SK-N-SH treated with all-trans-retinoic acid at 6 μM for 48 hours (cell line): ENCODE measurements at places on chromosomes 12 and 14.

DNA sequence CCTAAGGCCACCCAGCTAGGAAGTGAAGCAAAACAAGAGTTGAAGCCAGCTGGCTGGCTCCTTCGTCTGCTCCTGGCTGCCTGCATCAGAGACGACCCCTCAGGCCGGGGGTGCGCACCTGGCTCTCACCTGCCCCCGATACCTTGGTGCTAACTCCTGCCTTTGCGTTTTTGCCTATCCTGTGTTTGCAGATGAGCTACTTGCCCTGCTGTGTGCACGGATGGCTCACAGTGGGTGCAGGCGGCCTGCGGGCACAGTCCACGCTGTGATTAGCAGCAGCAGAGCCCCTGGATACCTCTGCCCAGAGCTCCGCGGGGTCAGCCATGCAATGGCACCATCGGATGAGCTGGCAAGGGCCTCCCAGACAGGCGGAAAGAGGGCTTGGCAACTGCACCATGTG, 31.2 kb upstream of the FZD10 start:
- no peak for ATAC-seq

- ATAC-seq = peak; percentile 86
Measured at GRCh38 chr12:32126720-32127119, 20.1 kb downstream of the BICD1 start.

- no peak for ATAC-seq
Measured at GRCh38 chr14:33810308-33810707, 140.6 kb downstream of the EGLN3 start.

DNA sequence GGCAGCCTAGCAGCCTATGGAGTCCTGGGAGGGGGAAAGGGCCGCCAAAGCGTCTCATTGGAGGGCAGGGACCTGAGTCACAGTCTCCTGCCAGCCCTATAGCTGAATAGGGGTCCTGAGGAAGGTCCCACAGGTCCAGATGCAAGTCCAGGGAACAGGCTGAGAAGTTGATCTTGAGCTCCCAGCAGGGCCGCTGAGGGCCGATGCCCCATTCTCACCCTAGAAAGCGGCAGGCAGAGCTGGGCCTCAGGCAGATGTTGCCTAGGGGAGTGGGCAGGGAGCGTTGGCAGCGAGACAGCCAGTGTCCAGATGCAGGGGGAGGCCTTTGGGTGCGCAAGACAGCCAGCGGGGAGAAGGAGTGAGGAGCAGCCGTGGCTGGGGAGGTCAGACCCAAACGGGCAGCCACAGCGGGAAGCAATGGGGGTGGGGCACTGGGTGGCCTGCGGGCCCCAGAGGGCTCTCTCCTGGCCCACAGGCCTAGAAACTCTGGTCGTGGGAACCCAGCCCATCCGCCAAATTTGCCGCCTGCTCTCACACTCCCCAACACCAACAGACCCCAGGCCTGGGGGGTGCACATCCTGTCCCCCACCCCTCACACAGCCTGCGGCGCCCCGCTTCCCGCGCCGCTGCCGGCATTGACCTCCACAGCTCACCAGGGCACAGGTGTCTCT, 1.1 kb downstream of the HDAC7 start:
- ATAC-seq = peak; percentile 4; the same call in 1 of the 3 replicates

DNA sequence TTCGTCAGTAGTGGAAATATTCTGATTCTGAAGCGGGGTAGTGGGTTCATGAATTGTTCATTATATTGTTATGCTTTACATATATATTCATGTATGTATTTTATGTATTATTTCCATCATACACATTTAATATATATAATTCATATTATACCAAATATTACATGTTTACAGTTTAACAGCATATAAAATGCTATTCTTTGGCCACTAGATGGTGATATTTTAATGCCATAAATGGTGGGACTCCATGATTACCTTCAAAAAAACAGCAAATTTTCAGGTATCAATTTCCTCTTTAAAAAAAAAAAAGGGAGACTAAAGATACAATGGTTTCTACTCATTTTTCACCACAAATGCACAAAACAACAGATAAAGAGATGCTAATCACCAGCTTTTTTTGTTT, 41.0 kb downstream of the BDKRB1 start:
- ATAC-seq = peak; percentile 75; the same call in 2 of the 3 replicates

DNA sequence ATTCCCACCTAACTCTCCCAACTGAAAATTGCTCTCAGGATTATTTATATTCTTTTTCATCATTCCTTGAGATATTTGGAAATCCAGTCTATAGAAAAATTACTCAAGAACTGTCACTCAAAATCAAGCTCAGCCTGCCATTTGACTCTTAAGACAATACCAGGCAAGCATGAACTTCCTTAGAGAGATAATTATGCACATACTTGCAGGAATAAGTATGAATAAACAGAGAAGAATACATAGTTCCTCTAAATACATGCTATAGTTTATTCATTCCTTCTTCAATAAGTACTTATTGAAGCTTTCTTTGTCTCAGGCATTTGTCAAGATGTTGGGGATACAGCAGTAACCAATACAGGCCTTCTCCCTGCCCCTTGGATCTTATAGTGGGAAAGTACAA, 154.1 kb downstream of the SRGAP1 start:
- ATAC-seq = no peak

DNA sequence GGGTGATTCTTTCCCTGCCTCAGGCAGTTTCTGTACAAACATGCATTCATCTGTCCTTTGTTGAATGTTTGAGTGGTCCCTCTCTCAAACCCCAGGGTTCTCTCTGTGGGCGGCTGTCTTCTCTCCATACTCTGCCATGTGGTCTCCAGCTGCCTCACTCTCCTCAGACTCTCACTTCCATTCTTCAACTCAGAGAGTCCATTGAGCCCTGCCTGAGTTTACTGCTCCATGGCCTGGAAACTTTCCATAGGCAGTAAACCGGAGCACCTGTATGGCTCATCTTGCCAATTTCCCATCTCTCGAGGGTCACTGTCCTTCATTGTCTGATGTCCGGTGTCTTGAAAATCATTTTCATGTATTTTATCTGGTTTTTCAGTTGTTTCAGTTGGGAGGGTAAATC, 11.3 kb downstream of the C14orf132 start:
- no peak for ATAC-seq

DNA sequence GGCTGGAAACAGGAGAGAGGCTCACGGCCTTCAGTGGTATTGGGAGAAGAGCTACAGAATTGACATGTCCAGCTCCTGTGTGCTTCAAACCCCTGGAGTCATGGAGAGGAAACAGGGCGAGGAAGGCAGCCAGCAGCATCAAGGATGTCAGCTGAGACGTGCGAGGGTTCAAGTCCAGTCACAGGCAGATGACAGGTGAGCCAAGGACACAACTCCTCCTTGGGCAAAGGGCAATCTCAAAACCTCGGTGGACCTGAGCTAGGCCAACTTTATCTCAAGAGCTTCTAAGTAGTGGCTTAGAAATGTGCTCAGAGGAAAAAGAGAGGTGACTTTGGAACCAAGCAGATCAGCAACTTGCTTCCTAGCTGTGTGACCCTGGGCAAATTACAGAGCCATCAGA, 81.6 kb downstream of the TTC9 start:
- no peak for ATAC-seq

DNA sequence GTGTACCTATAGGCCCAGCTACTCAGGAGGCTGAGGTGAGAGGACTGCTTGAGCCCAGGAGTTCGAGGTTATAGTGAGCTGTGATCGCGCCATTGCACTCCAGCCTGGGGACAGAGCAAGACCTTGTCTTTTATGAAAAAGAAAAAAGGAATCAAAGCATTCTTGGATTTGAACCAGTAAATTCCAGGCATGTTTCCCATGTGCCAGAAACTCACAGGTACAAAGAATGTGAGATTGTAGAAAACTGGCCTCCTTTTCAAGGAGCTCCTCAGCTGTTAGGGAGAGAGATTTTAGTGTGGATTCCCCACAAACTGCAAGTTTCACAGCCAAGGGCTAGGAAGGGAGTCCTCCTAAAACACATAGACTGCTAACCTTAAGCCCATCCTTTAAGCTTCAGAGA, 95.0 kb downstream of the FOXN4 start:
- ATAC-seq = no peak

DNA sequence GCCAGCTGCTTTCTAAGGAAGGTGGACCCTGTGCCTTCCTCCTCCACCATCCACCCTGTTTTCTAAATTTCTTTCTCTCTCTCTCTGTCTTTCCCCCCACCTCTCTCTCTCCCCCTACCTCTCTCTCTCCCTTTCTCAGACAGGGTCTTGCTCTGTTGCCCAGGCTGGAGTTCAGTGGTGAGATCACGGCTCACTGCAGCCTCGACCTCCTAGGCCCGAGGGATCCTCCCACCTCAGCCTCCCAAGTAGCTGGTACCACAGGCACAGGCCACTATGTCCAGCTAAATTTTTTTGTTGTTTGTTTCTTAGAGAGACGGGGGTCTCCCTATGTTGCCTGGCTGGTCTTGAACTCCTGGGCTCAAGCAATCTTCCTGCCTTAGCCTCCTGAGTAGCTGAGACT, 59.8 kb upstream of the STON2 start:
- ATAC-seq = no peak

- ATAC-seq = no peak
Measured at GRCh38 chr14:66389481-66389880, 96.7 kb upstream of the CCDC196 start.
